IMR-90 (cell line): ENCODE measurements at places on chromosomes 1 and 21.

DNA sequence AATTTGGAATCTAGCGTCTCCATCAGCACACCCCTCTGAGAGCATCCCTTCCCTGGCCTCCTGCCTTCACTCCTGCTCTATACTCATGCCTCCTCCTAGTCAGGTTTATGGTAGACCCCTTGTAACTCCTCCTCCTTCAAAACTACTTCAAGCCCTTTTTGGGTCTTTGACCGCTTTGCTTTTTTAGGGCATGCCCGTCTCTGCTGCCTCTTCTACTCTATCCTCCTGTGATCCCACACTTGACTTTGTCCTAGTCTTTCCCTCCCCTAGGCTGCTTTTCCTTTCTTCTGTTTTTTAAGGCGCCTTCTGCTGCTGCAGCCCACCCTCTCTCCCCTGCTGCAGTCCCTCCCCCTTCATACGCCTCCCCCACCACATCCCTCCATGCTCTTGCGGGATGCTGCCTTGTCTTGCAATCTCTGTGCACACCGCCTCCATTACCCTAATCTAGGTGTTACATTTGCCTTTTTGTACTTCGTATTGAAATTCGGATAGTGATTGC lies 1.5 kb downstream of the SNX27 start:
- no peak for DNase-seq

DNA sequence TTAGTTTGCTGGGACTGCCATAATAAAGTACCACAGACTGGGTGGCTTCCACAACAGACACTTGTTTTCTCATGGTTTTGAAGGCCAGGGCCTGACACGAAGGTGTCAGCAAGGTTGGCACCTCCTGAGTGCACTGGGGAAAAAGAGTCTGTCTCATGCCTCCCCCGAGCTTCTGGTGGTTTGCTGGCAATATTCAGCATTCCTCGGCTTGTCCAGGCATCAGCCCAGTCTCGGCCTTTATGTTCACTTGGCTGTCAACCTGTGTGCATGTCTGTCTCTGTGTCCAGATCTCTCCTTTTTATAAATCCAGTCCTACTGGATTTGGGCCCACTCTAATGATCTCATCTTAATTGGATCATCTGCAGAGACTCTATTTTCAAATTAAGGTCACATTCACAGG lies 72.6 kb downstream of the DOP1B start:
- DNase-seq = no peak

GRCh38 chr1:117336088-117336817 lies 31.0 kb upstream of the MAN1A2 start:
- DNase-seq = peak; percentile 46

GRCh38 chr1:173405834-173406233 lies 71.3 kb upstream of the PRDX6 start:
- peak; percentile 83 for DNase-seq

DNA sequence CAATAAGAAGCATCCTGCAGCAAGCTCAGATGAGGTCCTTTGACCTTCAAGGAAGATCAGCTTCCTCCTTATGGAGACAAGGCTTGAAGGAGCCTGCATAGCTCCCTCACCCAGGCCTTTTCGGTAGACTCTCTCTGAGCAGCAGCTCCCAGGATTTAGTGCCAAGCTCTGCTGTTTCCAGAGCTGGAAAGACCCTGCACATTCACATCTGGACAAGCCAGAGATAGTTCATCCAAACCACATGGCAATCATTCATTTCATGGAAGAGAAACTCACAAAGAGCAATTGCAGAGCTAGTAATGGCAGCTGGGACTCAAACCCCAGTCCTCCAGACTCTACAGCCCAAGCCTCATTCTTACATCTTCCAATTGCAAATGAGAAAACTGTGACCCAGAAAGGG lies 76.4 kb upstream of the EDN2 start:
- no peak for DNase-seq

GRCh38 chr1:79976287-79976686 lies 969.8 kb upstream of the ADGRL4 start:
- no peak for DNase-seq

DNA sequence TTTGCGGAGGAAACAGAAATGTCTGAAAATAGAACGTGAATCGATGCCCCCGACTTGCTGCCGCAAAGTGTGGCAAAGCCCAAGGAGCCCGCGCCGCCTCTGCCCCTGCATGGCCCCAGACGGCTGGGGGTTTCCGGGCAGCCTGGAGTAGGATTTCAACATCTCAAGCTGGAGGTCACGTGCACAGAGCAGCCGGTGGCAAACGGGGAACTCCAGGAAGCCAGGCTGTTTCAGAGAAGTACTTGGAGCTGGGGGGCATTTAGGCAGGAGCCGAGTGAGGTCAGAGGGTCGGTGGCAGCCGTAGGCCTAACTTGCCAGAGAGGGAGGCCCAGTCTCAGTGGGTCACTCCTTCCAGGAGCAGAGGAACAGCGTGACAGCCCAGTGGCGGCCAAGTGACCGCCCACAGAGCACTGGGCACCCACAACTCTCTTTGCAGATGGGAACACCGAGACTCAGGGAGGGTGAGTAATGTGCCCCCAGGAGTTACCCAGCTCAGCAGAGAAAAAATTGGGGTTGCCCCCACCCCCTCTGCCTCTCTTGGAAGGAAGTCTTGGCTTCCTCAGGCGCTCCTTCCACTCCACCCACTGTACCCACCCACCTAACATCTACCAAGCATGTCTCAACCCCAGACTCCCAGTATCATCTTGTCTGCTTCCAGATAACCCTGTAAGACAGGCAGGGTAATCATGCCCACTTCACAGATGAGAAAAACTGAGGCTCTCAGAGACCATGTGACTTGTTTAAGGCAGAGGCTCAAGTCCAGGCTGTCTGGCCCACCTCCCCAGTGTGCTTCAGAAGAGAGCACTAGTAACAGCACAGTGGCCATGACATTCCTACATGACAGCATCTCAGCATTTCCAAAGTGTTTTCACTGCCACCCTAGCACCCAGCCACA lies 179.4 kb downstream of the HIVEP3 start:
- DNase-seq = peak; percentile 87

DNA sequence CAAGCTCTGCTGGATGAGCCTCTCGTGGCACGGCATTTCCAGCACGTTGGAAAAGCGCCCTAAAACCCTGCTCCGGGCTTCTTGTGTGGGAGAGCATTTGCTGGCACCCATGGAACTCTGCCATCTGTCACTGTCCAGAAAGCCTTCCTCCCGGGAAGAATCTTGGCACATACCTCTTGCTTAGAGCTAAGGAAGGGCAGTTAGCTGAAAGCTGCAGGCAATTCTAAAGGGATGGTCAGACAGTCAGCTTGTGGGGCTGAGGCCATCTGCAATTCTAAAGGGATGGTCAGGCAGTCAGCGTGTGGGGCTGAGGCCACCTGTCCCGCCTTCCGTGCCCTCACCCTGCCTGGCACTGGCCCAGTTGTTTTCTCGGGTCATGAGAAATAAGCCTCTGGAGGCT lies 139.0 kb upstream of the TMEM51 start:
- DNase-seq = peak; percentile 30

- no peak for DNase-seq
Measured at GRCh38 chr1:30143517-30143916, 579.9 kb downstream of the MATN1 start.

- DNase-seq = no peak
Measured at GRCh38 chr1:55585402-55585792, 370.2 kb upstream of the USP24 start.

DNA sequence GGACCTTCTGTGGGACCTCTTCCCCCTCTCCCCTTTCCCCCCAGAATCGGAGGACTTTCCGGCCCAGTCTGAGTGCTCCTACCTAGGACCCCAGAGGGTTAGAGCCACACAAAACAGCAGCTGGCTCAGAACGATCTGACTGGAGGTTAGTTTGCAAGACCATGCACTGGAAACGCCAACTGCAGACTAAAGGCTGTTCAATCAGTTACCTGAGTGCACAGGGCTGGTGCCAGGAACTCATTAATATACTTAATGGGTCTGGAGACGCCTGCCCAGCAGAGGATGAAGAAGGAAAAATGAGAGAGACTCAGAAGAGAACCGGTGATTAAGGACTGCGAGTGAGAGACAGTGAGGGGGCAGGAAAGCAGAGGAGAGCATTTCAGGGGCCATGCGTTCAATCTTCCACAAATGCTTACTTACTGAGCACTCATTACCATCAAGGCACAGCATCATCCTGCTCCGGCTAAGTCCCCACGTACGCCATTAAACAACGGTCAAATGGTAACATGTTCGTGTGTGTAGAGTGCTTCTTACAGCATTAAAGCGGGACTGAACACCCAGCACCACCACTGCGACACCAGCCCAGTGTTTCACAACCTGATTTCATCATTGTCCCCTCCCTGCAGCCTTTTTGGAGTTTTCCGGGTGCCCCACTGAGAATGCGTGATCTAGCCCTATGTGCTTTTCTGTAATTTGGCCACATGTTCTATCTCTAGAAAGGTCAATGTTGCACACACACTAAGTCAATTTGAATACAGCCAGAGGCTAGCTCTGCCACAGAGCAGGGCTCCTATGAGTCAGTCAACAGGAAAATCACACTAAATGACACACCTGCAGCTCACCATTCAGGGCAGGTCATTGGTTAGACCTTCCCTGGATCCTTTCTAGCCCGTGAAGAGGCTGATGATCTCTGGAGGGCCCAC lies 7.6 kb downstream of the ENO1 start:
- DNase-seq = no peak

DNA sequence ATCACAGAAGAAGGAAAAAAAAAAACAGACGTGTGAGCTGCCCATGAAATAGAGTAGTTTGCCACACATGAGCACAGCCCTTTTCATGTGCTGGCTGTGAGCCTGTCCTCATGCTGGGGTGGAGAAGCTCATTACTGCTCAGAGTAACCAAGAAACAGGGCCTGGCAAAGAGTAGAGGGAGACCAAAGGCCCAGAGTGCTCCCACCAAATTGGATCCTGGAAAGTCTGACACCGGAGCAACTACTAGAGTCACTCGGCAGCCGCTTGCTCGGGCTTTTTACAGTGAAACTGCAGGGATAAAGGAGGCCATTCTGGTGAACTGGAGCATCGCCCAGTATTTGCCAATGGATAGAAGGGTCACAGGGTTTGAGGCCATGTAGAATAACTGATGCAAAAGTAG lies 64.4 kb upstream of the BARHL2 start:
- DNase-seq = no peak

GRCh38 chr1:63887809-63888208 lies 114.0 kb downstream of the ROR1 start:
- no peak for DNase-seq

GRCh38 chr1:176811511-176812288 lies 348.7 kb downstream of the PAPPA2 start:
- DNase-seq = no peak

- DNase-seq = no peak
Measured at GRCh38 chr1:37449936-37450335, 24.4 kb upstream of the ZC3H12A start.

GRCh38 chr1:41842993-41843755 lies 75.5 kb downstream of the HIVEP3 start:
- peak; percentile 77 for DNase-seq

DNA sequence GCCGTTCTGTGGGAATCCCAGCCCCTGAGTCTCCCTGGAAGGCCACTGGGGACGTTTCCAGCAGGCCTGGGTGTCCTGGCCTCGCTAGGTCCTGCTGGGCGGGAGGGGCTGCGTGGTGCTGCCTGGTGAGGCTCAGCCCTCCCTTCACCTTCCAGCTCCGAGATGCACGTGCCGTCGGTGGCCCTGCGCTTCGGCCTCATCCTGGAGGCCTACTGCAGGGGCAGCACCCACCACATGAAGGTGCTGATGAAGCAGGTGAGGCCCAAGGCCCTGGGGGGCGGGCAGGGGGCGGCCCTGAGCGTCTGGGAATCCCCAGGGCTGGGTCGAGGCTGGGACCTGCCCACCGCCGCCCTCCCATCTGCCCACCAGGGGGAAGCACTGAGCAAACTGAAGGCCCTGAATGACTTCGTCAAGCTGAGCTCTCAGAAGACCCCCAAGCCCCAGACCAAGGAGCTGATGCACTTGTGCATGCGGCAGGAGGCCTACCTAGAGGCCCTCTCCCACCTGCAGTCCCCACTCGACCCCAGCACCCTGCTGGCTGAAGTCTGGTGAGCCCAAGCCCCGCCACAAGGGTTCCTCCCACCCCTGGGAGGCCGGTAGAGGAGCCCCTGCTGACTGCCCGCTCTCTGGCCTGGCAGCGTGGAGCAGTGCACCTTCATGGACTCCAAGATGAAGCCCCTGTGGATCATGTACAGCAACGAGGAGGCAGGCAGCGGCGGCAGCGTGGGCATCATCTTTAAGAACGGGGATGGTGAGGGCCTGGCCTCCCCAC lies 70.3 kb downstream of the PIK3CD start:
- DNase-seq = no peak

GRCh38 chr1:151347523-151348246 lies 633 bp upstream of the RFX5 start:
- no peak for DNase-seq

GRCh38 chr1:51189421-51190073 lies 46.5 kb upstream of the RNF11 start:
- DNase-seq = peak; percentile 79

DNA sequence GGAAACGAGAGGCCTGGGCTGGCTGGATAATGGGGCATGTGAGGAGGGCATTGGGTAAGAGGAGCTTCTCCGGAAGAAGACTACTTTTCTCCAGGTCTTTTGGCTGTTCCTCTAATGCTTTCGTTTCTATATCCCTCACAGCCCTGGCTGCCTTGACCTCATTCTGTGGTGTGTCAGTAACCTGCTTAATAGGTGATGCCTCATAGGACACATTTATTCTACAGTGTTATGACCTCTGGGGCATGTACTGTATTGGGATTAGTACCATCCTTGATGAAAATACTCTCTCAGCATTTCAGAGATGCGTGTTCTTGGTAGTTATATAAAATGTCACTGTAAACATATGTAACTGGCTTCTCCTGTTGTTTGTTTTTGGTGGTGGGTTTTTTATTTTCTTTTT lies 40.1 kb downstream of the PGM1 start:
- no peak for DNase-seq

- DNase-seq = no peak
Measured at GRCh38 chr1:208203848-208204609, 40.2 kb downstream of the PLXNA2 start.

- DNase-seq = peak; percentile 38
Measured at GRCh38 chr1:19885821-19886220, 3.6 kb downstream of the OTUD3 start.

DNA sequence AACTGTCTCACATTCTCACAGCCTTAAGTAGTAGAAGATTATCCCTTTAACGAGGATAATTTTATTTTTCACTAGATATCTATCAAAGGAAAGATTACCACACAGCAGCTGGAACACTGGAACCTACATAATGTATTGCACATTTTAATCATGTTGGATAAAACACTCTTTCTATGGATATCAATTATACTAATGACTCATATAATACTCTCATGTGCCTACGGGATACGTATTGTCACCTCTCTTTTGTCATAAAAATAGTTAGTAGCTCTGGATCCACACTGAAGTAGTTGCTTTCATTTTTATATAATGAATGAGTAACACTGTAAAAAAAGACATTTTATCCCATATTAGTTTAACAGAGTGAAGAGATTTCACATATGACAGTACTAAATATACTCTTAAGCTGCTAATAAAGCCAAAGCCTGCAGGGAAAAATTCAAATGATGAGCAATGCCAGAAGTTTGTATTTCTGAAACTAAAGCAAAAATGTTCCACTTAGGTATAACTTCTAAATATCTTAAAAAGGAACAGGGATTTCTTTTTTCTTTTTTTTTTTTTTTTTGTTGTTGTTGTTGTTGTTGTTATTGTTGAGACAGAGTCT lies 408.7 kb upstream of the PKN2 start:
- DNase-seq = no peak
